ENCODE measurements at places on chromosomes 12 and 14.

- DNase-seq, result no peak
Observed at GRCh38 chr14:23942587-23942986, 11.0 kb upstream of the DHRS4 start.

DNA sequence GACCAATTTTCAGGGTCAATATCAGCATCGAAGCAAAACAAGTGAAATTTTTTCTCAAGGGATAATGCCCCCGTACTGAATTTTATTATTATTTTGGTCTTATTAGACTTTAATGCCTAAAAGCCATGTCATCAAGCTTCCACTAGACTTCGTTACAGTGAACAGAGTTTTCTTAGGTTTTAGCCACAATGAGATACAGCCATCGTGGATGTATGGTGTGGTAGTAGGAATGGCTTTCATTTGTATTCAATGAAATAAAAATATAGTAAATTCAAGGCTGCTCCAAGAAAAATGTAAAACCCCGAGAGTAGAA, 11.7 kb downstream of the TAOK3 start:
- no peak for DNase-seq

DNA sequence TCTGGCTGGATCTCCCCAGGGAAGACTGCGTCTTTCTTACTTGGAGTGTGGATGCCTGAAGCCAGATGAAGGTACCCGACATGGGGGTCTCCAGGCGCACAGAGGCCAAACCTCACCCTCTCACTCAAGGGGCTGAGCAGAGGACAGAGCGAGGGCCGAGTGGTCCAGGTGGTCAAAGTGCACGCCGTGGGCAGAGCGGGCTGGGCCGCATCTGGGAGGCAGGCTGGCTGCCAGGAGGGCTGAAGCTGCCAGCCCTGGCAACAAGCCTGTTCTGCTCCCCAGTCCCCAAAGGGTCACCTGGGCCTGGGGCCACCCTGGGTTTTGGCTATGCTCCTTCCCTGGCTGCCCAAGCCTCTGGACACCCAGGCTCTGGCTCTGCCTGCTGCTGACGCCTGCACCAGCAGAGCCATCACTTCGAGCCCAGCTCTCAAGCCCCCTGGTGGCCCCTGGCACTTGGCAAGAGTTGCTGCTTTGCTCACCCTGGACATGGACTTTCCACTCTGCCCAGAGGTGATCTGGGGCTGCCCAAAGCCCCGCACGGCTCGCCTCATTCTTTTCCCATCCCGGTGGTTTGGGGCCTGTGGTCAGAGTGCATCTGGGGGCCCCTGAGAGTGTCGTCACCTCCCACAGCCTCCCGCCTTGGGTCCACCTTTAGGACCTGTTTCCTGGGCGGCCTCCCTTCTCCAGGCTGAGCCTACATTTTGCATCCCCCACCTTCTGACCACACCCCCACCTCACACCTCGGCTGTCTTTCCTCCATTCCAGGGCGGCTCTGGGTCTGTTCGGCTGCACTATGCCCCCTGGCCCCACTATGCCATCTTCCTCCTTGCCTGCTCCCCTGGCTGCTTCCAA, 2.8 kb downstream of the ADSS1 start:
- DNase-seq, result no peak

GRCh38 chr12:24645254-24645653, 303.6 kb downstream of the BCAT1 start:
- DNase-seq, result no peak

DNA sequence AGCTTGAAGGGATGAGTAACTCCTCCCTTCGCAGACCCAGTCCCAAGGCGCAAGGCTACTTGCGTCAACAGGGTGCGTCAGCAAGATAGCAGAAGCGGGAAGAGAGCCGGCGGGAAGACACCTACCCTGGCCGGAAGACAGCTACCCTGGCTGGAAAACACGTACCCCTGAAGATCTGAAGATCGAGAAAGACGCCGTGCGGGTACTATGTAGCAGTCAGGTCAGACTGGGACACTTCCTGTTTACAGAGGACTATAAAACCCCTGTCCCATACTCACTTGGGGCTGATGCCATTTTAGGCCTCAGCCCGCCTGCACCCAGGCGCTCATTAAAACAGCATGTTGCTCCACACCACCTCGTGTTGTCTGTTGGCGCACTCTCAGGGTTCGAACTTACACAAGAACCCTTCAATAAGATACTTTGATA, 80.9 kb downstream of the ABCD2 start:
- no peak for DNase-seq

Data from activated CD4-positive, alpha-beta memory T cell treated with anti-CD3 and anti-CD28 coated beads for 36 hours (primary cell).